ENCODE measurements at places on chromosomes 1 and 21.

GRCh38 chr1:22104865-22105437 lies 37.9 kb downstream of the WNT4 start:
- no peak for DNase-seq

DNA sequence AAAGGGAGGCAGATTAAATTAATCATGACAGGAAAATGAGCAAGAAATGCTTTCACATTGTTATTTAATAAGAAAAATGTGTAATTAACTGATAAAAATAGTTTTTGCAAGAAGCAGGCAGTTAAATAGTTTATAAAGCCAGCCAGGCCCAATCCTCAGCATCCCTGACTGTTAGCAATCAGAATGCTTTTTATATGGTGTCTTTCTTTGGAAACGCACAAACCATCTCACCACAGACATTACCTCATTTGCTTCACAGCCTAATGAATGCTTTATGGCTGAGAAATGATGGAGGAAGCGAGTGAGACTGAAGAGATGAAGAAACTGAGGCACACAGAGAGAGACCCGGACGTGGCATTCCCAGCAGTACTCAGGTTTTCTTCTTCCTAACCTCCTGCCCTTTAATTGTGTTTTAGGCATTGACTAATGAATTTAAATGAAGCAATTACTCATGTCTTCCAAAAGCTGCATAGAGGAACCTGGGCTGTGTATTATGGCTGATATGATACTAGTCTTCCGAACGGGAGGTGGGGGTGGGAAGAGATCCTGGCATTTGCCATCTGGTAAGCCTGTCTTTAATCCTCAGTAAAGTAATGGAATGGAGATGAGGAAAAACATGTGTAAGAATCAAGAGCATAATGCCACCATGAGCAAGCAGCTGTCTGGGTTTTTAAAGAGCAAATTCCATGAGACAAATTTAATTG lies 116.1 kb upstream of the LMO4 start:
- DNase-seq: no peak

DNA sequence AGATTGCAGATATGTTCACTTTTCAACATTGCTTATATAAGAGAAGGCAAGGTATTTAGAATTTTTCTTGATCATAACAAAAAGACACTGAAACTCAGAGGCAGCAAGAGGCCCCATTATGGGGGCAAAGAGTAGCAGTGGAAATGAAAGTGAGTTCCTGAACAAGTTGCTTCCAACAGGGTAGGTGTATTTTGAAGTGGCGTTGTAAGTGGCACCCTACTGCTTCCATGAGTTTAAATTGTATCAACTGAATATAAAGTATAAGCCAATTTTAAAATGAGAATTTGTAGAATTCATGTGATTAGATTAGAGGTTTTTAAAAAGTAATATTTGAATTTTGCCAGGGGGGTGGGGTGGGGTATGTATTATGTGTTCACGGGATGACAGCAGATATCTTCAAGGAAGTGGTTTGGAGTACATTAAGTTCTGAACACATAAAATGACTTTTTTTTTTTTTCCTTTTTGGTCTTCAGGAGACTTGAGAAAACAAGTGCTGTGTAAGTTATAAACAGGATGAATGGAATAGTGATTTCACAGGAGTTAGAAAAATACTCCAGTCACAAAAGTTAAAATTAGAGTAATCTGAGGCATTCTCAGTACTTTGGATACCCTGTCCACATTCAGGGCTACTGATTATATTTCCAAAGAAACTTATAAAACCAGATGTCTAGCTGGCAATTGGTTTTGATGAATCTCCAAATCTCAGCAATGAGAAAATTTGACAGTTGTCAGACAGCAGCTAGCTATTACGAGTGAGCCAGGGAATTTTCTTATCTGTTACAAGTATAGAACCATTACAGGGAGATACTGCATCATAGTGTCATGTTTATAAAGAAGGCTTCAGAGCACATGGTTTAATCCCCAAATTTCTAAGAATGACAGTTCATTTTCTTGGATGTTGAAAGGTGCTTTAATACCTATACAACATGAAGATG lies 182.0 kb downstream of the ST6GALNAC3 start:
- no peak for DNase-seq

DNA sequence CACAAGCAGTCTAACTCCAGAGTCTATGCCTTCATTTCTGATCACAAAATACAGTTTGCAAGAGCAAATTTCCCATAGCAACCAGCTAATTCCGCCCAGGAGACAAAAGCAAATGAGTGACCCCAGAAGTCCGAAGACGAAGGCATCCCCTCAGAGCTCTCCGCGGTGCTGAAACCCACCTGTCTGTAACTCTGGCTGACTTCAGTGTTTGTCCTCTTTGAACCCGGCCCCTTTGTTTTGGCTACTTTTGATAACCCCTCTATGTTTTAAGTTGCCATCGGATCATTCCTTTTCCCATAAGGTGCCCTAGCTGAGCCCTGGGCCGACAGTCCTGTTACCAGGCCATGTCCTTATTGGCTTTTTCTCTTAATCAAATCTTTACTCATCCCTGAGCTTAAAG lies 515.8 kb downstream of the PTPRU start:
- DNase-seq: no peak

- no peak for DNase-seq
Measured at GRCh38 chr1:61518670-61519400, 206.1 kb downstream of the TM2D1 start.

DNA sequence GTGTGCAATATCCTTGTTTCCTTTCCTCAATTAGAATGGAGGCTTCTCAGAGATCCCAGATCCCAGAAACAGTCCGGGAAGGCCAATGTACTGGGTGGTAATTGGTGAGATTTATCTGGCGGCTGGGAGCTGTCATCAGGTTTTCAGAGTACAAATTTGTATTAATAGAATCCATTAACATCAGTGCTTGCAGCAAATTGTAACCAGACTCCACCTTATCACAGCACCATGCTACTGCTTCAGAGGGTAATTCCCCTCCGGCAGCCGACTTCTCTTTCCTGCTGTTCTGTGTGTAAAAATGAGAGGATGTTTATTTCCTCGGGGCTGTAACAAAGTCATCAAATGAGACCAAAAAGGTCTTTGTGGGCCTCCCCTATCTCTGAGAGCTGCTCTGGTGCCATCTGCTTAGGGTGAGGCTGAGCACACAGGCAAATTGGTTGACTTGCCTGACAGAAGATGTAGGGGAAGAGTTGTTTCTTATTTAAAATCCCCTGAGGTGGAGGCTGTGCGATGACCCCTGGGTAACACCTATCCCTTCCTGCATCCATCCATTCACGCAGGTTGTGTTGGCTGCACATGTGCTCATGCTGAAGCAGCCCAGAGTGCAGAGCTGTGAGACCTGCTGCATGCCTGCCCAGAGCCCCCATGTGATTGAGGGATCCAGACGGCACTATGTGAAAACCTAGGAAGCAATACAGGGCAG lies 19.2 kb downstream of the NFASC start:
- no peak for DNase-seq

GRCh38 chr1:68495968-68496679 lies 758 bp downstream of the DEPDC1 start:
- no peak for DNase-seq

DNA sequence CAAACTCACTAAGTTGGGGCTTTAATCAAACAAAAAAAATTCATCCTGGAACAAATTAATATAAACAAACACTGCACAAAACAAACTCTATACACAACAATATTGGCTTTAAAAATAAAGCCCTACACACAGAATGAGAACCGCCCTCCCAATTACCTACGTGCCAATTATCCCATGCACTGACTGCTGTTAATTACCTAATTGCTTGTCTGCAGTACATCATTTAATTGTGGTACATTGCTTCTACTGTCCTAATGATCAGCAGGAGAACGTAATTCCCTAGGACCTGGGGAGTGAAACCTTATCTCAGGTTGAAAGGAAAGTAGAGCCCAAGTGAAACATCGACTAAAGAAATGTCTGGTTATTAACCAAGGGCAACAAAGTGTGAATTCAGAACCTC lies 364.5 kb downstream of the KCNH1 start:
- DNase-seq: no peak
